ENCODE measurements at places on chromosomes 6 and 20.

GRCh38 chr6:153108315-153108714, 22.8 kb downstream of the RGS17 start:
- no peak for DNase-seq

- DNase-seq, result no peak
These were observed 52.9 kb upstream of the TRAF3IP2 start for GRCh38 chr6:111658462-111659154.

GRCh38 chr20:48164566-48165400, 379.5 kb upstream of the SULF2 start:
- DNase-seq, result no peak

DNA sequence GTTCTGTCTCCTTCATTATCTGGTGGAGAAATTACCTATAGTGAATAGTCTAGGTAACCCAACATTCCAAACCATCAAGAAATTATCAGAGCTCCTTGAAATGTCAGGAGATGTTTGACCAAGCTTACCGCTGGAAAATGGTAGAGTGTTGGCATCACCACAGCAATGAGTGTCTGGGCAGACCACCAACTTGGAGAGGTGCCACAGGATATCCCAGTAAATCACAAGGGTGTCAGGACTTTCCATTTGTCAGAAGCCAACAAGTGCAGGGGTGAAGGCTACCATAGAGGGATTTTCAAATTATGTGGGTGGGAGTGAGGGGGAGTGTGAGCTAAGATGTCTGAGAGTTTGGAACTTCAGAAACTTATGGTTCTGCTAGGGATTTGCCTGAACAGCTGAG, 73.2 kb downstream of the VGLL2 start:
- no peak for DNase-seq

DNA sequence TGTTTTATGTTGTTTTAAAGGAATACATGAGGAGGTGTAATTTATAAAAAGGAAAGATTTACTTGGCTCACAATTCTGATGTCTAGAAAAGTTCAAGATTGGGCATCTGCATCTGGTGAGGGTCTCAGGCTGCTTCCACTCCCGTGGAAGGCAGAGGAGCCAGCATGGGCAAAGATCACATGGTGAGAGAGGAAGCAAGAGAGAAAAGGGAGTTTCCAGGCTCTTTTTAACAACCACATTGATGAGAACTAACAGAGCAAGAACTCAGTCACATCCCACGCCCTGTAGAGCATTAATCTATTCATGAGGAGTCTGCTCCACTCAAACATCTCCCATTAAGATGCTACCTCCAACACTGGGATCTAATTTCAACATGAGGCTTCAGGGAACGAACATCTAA, 1666.3 kb downstream of the HACE1 start:
- no peak for DNase-seq

DNA sequence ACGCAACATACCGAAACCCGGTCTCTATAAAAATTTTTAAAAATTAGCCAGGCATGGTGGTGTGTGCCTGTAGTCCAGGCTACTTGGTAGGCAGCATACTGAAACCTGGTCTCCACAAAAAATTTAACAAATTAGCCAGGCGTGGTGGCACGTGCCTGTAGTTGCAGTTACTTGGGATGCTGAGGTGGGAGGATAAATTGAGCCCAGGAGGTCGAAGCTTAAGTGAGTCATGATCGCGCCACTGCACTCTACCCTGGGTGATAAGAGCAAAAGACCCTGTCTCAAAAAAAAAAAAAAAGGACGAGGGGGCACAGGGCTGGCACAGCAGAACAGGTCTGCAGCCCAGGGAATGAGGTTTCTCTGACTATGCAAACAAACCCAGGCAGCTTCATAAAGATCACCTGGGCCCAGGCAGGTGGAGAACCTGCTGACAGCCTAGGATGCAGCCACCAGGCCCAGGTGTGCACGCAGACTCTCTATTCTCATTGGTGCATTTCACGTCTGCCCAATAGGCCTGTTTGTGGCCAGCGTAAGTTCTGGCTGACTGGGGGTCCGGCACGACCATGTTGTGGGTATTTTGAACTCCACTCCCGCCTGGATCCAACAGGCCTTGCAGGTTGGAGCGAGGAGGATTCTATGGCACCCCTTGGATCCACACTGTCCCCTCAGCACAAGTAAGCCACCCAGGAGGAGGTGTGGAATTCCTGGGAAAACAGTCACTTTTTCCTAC, 204.5 kb downstream of the PREX1 start:
- DNase-seq, result no peak

DNA sequence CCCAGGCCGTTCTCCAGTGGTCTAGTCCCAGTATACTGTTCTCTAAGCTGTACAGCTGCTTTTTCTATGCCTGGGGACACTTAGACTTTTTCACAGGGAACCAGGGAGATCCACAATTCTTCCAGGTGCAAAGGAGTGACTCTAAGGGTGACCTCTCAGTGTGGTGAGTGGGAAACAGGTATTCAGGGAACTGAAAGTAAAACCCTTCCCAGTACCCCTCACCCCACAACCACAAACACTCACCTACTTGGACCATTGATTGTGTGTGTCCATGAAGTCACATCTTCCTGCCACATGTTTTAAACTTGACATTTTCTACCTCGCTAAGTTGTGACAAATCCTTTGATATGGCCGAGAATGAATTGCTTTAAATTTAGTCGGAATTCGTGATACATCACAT, 183.6 kb downstream of the CLIC5 start:
- no peak for DNase-seq

- DNase-seq, result no peak
These were observed 3.9 kb downstream of the SLC29A1 start for GRCh38 chr6:44227148-44227793.
